ENCODE measurements at places on chromosomes 7 and 10.

DNA sequence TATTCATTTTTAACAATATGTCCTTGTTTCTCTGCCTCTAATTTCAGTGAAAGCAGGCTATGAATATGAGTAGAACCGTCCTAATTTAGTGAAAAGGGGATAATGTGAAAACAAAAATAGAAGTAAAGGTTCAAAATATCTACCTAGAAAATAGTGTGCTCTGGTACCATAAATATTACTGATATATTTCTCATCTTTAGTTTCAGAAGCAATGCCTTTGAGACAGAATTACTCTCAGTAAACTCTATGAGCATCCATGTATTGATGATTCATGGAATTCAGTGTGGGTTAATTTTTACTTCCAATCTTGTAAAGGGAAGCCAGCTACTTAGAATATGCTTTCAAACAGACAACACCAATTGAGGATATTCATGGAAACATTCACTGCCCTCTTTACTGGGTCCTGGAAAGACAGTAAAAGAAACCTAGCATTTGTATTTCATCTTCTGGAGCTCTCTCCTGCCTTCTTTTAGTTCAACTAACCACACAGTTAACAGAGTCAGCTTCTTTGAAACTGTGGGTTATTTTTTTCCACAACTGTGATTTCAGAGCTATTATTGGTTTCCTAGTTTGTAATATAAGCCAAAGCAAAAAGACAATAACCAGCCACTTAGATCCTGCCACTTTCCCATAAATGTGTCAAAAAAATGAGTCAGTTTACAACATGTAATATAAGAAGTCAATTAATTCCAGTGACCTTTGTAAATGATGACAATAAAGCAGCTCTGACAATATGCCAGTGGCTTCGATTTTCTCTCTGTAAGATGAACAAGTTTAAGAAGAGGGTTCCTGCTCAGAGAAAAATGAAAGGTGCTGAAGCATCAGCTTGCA lies 1.7 kb downstream of the LRRN3 start:
- DNase-seq = no peak

- DNase-seq = no peak
Observed at GRCh38 chr7:18116661-18117060, 89.0 kb upstream of the PRPS1L1 start.

GRCh38 chr10:30827531-30828120 lies 198.1 kb upstream of the LYZL2 start:
- no peak for DNase-seq

DNA sequence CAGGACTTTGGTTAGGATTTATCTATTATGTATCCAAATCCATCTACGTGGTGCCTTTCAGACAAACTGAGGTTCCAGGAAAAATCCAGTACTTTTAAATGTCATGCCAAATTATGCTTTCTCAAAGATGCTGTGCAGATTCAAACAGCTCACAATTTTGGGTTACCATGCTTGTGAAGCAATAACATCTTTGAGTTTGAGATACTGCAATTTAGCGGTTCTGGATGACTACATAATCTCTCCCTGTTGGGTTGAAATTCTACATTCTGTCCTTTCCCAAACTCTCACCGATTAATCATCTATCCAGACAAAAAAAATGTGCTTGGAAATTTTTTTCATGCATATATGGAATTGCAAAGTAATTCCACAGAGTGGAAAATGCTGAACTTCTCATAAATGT lies 3.5 kb downstream of the RHOBTB1 start:
- DNase-seq = no peak

- no peak for DNase-seq
Observed at GRCh38 chr7:131595699-131596098, 39.3 kb upstream of the PODXL start.

DNA sequence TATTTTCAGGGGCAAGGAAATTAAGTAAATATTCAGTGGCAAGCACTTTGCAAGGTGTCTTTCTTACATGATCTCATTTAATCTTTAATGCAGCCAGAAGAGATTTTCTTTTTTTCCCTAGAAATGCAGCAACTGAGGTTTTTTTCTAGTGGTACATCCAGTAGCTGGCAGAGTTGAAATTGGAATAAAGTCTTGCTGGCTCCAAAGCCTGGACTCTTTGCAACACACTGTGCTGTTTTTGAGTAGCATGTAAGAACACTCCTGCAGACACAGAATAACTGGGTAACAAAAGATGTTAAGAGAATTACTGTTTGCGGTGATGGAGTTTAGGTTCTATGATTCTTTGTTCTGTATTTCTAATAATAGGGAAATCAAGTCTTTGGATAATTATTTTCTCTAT lies 123.6 kb downstream of the PON1 start:
- DNase-seq = no peak

DNA sequence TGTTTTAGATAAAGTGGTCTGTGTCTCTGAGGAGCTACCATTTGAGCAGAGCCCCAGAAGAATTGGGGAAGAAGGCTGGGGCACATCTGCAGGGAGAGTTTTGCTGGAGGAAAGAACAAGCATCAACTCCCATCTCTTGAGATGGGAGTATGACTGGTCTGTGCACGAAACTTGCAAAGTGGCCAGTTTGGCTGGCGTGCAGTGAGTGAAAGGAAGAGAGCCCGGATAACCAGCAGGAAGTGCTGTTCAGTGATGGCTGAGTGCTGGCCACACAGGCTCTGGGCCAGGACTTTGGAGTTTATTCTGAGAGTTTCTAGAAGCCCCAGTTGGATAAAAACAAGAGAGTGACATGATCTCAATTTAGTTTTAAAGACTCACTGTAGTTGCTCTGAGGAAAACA lies 34.4 kb upstream of the SVIL start:
- DNase-seq = no peak

DNA sequence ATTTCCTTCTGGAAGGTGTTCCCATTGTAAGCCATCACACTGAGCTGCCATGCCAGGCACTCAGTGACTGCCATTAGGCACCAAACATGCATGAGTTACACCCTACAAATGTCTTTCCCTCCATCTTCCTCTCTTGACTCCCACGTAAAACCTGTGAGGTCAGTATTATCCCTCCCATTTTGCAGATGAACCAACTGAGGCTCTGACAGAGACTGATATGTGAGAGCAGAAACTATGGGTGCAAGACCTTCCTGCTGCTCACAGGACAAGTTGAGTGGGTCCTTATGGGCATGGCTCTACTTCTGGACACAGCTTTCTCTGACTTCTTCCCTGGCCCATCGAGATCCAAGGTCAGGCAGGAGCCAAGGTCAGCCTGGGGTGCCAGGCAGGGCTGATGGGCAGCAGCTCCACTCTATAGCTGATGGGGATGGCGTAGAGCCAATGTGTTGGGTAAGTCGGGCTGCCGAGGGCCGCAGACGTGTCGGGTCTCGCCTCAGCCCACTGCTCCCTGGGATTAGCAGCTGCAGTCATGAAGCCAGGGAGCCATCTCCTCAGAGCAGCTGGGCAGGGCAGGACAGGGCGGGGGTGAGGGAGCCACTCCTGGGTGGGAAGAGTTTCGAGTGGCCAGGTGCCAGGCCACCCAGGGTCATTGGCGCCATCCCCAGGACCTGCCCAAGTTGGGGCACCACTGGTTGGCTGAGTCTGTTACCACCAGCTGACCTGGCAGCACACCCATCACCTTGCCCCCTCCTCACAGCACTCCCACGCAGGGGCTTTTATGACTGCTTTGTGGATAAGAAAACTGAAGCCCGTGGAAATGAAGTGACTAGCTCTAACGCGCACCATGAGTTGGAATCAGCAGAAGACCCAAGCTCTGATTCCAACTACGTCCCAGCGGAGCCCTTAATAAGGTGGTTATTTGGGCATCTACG lies 117.8 kb upstream of the ZMIZ1 start:
- DNase-seq = no peak

DNA sequence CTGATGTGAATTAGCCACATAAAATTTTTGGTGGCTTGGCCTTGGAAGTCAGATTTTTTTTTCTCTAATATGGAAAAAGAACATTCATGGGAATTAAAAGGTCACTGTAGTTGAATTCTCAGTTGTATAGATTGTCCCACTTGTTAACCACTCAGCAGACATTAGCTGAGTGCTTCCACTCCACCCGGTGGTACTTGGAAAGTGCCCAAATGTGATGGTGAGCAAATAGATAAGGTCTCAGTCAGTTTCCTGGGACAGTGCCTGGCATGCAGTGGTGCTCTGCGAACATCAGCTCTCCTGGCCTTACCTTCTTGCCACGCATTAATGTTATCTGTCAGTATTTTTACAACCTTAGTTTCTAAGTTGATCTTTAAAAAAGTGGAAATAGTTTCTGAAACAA lies 1.4 kb downstream of the ATP5F1C start:
- no peak for DNase-seq

- no peak for DNase-seq
Observed at GRCh38 chr7:28581351-28581750, 169.0 kb downstream of the CREB5 start.

DNA sequence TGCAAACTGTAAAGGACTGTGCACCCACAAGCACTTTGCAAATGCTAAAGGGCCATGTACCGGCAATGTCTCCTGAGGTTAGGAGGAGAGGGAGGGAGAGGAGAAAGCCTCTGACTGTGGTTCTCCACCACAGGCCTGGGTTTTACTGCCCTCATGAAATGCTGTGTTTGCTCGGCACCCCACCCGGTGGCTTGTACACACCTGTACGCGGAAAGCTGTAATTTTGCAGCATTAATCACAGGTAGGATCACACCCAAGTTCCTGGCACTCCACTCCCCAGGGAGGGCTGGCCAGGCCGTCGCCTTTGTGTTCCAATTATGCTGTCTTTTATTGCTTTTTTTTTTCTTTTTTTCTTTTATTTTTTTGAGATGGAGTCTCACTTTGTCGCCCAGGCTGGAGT lies 78.5 kb upstream of the MYL10 start:
- no peak for DNase-seq

DNA sequence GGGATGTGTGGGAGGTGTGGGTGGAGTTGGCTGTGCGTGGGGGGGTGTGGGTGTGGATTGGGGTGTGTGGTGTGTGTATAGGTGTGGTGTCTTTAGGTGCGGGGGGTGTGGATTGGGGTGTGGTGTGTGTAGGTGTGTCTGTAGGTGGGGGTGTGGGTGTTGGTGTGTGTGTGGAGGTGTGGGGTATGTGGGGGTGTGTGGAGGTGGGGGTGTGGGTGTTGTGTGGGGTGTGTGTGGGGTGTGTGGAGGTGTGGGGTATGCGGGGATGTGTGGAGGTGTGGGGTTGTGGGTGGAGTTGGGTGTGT lies 33.9 kb downstream of the SPDYE17 start:
- DNase-seq = no peak

GRCh38 chr7:2520131-2520760 lies 672 bp downstream of the LFNG start:
- DNase-seq = no peak

DNA sequence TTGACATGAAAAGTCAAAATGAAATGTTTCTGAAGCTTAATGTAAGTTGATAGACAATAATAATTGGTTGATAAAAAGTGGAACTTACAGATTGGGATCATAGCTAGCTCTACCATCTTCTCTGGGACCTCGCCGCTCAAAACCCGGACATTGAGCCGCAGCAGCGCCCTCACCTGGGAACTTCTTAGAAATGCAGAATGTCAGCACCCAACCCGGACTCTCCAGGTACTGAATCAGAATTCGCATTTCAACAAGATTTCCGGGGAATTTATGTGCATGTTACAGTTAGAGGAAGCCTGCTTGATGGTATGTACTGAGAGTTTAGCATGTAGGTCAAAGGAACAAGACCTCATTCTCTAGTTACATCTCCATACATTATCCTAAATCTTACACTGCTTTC lies 36.7 kb upstream of the ABLIM1 start:
- no peak for DNase-seq

DNA sequence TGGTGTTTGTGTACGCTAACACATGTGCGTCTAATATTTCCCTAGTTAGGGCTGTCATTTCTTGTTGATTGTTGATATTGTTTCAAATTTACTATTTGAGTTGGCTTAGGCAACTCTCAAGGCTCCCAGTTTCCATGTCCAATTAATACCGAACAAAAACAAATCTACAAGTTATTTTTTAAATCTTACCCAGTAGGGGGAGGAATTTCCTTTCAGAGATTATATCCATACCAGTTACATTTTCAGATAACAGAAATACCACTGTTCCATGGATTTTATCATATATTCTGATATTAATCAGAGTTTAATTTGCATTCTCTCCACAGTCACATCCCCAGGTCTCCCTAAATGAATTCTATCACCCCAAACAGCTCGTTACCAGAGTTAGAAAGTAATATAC lies 7.2 kb upstream of the AKR1B10 start:
- DNase-seq = no peak

- DNase-seq = no peak
Observed at GRCh38 chr10:21514818-21515351, 10.6 kb downstream of the SKIDA1 start.

GRCh38 chr10:33032654-33033151 lies 74.7 kb upstream of the ITGB1 start:
- no peak for DNase-seq

- DNase-seq = no peak
Observed at GRCh38 chr10:26468700-26469099, 30.6 kb downstream of the APBB1IP start.

DNA sequence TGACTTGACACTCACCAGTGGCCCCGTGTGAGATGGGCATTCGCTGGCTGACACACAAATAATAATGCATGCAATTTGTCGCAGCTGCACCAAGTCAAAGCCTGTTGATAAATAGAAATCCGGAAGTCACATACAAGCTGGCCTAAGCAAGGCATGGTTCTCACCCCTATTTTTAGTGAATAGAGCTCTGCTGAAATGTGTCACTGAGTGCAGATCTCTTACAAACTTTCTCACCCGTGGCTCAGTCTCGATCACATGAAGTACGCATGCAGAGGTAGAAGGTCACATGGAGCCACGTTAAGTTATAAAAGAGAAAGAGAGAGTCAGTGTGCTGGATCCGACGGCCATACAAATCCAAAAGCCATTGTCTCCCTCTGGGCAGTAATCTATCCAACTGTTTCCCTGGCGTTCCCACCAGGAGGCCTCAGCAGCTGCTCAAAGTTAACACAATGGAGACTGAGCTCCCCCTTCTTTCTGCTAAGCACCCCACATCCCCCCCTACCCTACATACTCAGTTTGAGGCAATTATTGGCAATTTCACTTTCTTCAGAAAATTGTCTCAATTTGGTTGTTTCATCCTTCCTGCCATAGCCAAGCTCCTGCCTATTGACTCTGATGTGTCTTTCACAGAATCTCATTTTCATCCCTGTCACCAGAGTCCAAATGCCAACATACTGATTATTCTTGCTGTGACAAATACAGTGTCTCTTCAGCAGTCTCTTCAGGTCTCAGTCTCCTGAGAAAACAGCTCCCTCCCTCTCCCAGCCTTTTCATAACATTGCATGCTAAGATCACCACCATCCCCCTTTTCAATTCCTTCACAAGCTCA lies 473.3 kb upstream of the NRP1 start:
- no peak for DNase-seq

DNA sequence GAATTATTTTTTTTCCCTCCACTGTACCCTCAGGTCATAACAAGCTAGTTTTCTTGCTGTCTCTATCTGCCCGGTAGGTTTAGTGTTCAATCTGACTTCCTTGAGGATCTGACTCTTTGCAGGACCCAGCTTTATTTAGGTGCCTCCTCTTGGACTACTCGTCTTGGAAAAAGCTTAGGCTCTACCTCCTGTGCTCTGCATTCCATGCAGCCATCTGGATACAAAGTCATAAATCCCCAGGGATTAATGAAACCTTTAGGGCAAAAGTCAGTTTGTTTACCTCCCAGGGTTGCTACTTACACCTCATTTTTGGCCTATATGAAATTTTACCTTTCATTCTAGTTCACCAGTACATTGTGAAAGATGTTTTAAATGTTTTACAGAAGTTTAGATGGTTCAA lies 8.0 kb downstream of the STAG3 start:
- no peak for DNase-seq

Data from stimulated activated CD8-positive, alpha-beta memory T cell treated with anti-CD3 and anti-CD28 coated beads, Interleukin-15, amount 100 ng/mL, for 4 hours (primary cell).